ENCODE measurements at places on chromosomes 16 and 17. TPM values are rescaled to one million over a fixed set of nuclear protein-coding genes. Genes with fewer than 3 reads are reported as not detected.

DNA sequence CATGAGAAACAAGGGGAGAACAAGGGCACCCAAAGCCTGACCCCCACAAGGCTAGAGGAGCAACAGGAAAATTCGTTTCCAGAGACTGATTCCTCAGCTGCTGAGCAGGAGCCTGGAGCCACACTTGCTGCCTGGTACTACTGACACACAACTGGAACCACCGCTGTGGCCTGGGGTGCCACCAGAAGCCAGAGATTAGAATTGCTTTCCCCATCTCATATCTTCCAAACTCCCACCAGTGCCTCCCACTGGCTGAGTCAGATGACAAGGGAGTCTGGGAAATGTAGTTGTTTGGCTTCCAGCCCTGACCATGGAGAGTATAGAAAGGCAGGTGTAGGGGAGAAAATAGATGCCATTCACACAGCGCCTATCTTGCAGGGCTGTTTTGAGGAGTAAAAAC, 4.1 kb upstream of the TMEM11 start:
- no peak for DNase-seq
- H3K4me3 ChIP-seq = no peak overlapping the region
- H3K27ac ChIP-seq = no peak overlapping the region
- H3K4me1 ChIP-seq = peaks cover 37% of the 10 kb centered on the region

DNA sequence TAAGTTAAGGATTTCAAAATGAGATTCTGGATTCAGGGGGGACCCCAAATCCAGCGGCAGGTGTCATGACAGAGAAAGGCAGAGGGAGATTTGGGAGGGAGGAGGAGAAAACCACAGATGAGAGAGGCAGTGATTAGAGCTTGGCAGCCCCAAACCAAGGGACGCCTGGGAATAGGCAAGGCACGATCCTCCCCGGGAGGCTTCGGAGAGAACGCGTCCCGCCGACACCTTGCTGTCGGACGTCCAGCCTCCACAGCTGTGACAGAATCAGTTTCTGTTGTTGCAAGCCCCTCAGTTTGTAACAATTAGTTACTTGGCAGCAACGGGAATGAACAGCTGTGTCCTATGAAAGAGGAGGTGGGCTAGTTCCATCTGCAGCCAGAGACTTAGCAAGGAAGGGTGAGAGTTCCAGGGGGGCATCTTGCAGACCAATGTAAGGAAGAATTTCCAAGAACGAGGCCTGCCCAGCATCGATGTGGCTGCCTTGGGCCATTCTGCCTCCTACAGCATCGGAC, 110.7 kb upstream of the SDK2 start:
- H3K27ac ChIP-seq = no peak overlapping the region
- no peak for DNase-seq
- no peak overlapping the region for H3K4me3 ChIP-seq
- H3K4me1 ChIP-seq = peaks cover 5% of the 10 kb centered on the region
- H3K27me3 ChIP-seq = no peaks in the 10 kb centered on the region

Gene KRTAP9-1
- total RNA-seq = not detected

Gene MRPL10
- total RNA-seq = 91.5 TPM

All from activated CD4-positive, alpha-beta memory T cell treated with anti-CD3 and anti-CD28 coated beads, Interleukin-2, amount 10 ng/mL, durations not matched to agents 7 days and 5 days (primary cell).